Hematopoietic multipotent progenitor cell treated with erythropoietin and hydrocortisone succinate and interleukin-3 and kit ligand, for 8 days (in vitro differentiated cells): ENCODE measurements at places on chromosomes 4 and X.

- peak; percentile 71 for DNase-seq
These were observed 119.7 kb downstream of the NFKB1 start for GRCh38 chr4:102620697-102621497.

DNA sequence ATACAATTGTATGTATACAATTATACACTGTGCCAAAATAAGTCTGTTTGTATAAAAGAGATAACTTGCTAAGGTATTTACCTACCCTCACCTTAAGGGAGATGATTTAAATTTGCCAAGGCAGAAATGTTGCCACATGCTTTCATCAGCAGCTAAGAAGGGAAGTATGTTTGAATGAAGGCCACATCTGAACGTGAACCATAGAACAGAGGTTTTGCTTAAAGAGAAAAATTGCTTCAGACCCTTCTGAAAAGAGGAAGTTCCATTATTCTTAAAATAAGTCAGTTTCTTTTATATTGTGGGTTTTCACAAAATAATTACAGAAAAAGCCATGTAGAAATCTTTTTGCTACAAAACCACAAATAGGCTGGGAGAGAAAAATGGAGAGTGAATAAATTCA lies 621.5 kb upstream of the HTR2C start:
- DNase-seq, result no peak

GRCh38 chr4:185987961-185988627 lies 80.9 kb upstream of the TLR3 start:
- DNase-seq, result no peak

DNA sequence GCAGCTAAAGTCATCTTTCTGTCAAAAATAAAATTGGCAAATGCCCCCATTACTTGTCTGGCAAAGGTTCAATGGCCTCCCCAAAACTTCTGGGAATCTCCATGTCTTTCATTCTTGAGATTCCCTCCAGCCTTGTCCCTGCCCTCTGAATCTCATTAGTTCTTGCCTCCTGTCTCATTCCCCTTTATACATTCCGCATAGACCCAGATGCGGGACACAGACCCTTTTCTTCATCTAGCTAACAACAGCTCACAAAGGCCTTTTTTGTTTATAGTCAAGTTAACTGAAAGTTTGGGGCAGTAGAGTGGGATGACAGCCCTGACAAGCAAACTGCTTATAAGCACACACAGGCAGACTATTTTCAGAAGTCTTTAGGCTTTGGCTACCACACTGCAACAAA lies 306.1 kb upstream of the FAM241A start:
- no peak for DNase-seq

GRCh38 chrX:11670316-11670715 lies 4.6 kb upstream of the ARHGAP6 start:
- DNase-seq, result no peak

DNA sequence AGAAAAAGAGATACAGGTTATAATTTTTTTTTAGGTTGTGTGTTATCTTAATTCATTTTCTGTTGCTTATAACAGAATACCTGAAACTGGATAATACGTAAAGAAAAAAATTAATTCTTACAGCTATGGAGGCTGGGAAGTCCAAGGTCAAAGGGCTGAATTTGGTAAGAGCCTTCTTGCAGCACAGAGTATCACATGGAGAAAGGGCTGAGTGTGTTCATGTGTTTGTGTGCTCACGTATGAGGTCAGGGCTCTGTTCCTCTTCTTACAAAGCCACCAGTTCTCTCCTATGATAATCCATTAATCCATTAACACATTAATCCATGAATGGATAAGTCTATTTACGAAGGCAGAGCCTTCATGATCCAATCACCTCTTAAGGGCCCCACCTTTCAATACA lies 8.6 kb upstream of the RAB28 start:
- no peak for DNase-seq

DNA sequence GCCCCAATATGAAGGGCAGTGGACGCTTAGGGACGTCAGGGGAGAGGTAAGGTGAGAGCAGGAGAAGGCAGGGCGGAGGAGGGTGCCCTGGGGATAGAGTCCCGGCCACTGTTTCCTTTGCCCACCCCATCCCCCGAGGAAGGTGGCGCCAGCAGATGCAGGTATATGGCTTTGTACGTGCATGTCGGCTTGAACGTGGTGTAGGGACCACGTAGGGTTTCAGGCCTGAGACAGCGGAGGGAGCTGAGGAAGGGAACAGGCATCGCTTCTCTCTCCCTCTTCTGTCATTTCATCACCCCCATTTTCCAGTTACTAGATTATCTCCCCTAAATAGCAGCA lies 97.9 kb downstream of the PHKA2 start:
- DNase-seq, result no peak

GRCh38 chr4:98204236-98204553 lies 57.0 kb upstream of the RAP1GDS1 start:
- no peak for DNase-seq

GRCh38 chr4:133623847-133624246 lies 474.8 kb downstream of the PCDH10 start:
- no peak for DNase-seq

GRCh38 chrX:39516427-39516841 lies 581.3 kb downstream of the BCOR start:
- DNase-seq, result no peak

- no peak for DNase-seq
These were observed 17.1 kb downstream of the RNF4 start for GRCh38 chr4:2485956-2486355.
